ENCODE measurements at places on chromosomes 1 and 21.

GRCh38 chr21:33125680-33126375 lies 55.9 kb downstream of the OLIG1 start:
- no peak for DNase-seq

GRCh38 chr1:212244441-212244840 lies 40.8 kb upstream of the PPP2R5A start:
- DNase-seq, result no peak

- DNase-seq, result no peak
Measured at GRCh38 chr1:44268054-44268453, 54.8 kb downstream of the DMAP1 start.

DNA sequence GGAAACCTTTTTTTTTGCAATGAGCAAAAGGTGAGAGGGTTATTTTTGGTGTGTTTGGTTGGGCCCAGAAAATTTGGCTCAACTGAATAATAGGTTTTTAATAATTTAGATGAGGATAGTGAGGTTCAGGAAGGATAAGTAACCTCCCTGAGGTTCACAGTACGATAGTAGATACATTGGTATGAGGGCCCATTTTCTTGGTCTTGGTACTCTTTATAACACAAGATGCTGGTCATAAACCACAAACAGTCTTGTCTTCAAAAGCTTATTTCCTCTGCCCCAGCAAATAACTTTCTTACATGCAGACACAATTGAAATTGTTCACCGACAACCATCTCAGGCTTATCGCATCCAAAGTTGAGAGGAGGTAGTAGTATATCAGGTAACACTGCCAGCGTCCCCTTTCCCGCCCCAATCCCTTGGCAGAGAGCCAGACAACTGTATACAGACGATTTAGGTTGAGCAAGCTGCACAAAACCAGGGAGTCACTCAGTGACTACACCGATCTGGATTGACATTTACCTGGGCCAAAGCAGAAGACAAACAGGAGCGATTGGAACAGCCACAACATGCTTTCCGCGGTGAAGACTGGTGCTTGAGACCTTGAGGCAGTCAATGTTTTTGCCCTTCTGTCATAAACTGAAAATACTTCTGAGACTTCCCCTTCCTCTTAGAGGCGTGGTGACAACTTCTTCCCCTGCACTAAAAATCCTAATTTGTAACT lies at the start of gene SLAMF6:
SLAMF6 (minus strand) TSS at position 634 of the 724 bp plus-strand sequence; CDS start at position 571, 63 bp downstream.
- DNase-seq, result no peak

- DNase-seq, result no peak
Measured at GRCh38 chr1:27773826-27774445, 917 bp downstream of the STX12 start.

GRCh38 chr1:20361805-20362381 lies 71.2 kb downstream of the VWA5B1 start:
- peak; percentile 43 for DNase-seq

DNA sequence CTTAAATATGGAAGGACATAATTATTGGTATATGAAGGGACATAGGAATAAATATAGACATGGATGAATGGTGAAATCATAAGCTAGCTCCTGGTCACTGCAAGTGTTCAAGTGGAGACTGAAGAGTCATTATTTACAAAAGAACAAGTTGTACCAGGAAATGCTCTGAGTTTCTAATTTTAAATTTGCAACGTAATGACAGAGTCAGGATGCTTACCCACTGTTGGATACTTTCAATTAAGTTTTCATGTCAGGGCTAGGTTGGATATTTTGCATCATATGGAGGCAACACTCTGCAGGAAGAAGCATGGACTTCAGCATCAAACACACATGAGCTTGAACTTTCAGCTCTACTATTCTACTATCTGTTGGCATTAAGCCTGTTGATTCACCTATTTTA lies 499.6 kb upstream of the C1orf87 start:
- no peak for DNase-seq

All from NCI-H1105 treated with DMSO at 0.1 percent for 48 hours (cell line).